Stimulated activated CD8-positive, alpha-beta memory T cell treated with anti-CD3 and anti-CD28 coated beads, Interleukin-7, amount 100 ng/mL, for 24 hours (primary cell): ENCODE measurements at places on chromosomes 3 and 15.

- no peak for DNase-seq
These were observed 47.4 kb downstream of the GREM1 start for GRCh38 chr15:32765236-32765635.

DNA sequence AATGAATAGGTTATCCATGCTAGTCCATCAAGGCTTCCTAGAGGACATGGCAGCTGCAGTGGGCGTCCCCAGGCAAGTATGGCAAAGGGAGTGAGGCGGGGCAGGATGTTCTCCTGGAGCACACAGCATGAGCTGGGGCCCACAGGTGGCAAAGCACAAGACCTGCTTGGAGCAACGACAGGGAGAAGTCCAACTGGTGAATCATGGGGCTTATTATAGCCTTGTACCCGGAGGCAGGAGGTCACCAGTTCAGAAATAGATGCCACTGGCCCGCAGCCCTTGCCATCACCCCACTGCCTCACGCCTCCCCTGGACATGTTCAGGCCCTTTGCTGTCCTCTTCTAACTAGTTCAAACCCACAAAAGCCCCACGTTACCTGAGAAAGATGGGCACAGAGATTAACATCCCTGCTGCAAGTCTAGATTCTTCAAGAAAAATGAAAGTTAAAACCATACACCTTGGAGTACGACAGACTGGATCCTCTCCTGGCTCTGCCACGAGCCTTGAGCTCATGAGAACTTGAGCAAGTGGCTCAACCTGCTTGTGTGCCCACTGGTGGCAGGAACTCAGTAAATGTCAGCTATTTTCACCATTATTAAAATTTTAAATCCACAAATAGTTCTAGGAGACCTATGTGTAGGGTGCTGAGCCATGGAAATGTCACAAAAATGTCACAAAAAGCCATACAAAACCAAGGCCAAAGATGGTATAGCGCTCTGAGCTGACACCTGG is 1.8 kb upstream of the SRGAP3 start:
- no peak for DNase-seq

- DNase-seq = no peak
These were observed 109.1 kb upstream of the TNFAIP8L3 start for GRCh38 chr15:51203797-51204196.

DNA sequence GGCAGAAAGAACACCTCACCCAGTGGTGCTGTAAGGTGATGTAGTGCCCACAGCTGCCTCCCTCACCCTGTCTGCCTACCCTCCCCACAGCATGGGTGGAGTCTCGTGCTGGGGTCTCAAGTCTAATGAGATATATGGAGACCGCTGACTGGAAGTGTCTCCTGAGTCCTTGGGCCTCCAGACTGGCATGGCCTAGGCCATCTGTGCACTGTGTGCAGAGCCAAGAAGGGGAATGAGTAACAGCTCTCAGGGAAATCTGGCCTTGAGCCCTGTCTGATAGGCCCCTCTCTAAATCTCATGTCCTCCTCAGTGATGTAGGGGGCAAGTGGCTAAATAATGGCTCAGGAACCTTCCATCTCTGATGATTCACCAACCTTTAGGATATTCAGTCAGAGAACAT is 277.4 kb downstream of the PLCL2 start:
- no peak for DNase-seq

DNA sequence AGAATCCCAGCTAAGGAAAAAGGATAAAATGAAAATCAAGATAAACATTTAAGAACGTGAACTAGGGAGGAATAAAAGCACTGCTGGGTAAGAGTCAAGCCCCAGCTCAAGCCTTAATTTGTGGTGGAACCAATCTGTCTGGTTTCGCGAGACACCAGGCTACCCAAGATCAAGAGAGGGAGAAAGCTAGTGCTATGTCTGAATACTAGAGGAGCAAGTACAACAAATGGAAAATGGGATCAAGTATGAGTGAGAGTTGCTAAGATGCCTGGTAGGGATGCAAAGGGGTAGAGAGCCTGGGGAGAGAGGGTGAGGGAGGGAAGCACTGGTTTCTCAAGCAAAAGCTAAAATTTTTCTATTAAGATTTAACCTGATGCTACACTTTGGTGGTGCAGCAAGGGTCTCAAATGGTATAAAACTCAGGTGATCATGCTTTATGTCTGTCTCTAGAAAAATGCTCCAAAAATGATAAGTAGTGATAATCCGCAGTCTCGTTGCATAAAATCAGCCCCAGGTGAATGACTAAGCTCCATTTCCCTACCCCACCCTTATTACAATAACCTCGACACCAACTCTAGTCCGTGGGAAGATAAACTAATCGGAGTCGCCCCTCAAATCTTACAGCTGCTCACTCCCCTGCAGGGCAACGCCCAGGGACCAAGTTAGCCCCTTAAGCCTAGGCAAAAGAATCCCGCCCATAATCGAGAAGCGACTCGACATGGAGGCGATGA is 1.7 kb upstream of the SETD5 start:
- DNase-seq = no peak

DNA sequence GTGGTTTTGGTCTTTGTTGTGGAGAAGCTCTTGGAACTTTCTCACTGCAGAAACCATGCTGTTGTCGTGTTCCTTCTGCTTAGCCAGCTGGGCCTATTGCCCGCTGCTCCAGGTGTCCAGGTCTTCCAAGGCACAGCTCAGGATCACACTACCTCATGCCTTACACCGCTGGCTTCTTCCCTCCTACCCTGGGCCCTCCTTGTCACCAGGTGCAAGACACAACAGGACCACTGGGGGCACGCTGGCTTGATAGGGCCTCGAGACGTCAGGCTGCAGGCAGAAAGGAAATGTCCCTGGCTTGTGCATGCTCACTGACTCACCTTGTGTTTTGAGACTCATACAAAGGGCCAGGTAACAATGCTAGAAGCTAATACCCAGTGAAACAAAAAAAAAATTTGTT is 32.3 kb downstream of the PAQR9 start:
- DNase-seq = no peak

- DNase-seq = no peak
These were observed 90.1 kb upstream of the RGMA start for GRCh38 chr15:93179072-93179471.

GRCh38 chr3:197507081-197507480 is 48.7 kb downstream of the BDH1 start:
- DNase-seq = no peak

DNA sequence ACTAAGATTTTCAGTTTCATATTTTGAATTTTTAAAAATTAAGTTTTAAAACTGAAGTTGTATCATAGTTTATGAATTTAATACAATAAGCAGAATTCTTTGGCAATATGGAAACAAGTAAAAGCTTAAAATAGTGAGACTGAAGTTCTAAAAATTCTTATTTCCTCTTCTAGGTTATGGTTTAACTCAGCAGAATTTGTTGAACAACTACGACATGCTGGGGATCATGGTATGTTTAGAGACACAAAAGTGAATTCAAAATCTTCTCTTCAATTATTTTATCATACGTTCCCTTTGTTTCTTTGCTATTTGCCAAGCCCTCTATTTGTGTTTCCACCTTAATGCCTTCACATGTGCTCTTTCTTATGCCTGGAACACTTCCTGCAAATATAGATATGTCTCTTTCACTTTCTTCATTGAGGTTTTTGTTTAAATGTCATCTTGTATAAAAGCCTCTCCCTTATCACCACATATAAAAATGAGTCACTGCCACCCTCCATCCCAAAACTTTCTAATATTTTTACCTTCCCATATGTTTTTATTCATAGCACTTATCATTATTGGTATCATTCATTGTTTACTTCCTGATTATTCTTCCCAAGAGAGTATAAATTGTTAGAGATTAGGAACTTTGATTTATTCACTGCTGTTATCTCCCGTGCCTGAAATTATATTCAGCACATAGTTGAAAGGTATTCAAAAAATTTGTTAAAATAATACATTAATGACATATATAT is 6.4 kb downstream of the SUCNR1 start:
- no peak for DNase-seq

GRCh38 chr3:100076731-100077529 is 37.4 kb downstream of the FILIP1L start:
- no peak for DNase-seq

GRCh38 chr15:53843869-53844569 is 84.6 kb upstream of the WDR72 start:
- no peak for DNase-seq

DNA sequence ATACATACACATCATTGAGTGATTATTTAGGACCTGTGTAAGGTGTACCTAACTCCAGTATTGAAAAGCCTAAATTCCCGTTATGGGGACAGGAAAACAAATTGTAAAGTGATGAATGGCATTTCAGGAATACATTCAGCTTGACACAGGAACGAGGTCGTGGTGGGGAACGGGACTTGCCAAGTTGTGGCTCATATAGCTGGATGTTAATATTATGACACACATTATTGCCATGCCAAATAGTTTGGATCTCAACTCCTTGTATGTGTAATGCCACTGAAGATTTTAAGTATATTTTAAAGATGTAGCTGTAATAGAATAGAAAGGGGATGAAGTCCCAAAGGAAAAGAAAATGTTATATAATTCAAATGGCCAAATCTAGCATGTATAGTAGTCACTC is 227.2 kb upstream of the GOLIM4 start:
- DNase-seq = no peak

DNA sequence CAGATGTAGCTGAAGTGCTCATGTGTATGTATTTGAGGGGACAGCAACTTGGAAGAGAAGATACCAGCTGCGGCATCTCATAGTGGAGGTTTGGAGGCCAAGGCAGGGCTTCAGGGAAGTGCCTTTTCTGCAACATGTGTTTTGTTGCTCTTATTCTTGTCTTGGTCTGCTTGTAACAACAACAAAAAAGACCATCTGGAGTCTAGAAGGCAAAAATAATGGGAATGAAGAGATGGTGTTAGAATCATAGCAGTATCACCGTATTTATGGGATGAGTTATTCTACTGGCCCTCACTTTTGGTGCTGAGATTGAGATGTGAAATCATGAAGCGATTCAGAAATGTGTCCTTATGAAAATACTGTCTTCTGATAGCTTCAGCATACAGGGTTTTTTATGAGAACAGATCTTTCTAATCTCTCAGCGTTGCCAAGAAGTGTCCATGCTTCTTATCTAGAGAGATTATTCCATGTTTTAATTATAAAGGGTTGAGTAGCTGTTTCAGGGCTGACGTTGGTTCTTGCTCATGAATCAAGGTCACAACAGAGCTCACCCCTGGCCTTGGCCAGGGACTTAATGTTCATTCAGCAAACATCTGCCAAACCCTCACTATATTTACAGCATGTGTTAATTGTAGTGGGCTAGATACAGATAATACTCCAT is 58.0 kb downstream of the ITPR1 start:
- no peak for DNase-seq

DNA sequence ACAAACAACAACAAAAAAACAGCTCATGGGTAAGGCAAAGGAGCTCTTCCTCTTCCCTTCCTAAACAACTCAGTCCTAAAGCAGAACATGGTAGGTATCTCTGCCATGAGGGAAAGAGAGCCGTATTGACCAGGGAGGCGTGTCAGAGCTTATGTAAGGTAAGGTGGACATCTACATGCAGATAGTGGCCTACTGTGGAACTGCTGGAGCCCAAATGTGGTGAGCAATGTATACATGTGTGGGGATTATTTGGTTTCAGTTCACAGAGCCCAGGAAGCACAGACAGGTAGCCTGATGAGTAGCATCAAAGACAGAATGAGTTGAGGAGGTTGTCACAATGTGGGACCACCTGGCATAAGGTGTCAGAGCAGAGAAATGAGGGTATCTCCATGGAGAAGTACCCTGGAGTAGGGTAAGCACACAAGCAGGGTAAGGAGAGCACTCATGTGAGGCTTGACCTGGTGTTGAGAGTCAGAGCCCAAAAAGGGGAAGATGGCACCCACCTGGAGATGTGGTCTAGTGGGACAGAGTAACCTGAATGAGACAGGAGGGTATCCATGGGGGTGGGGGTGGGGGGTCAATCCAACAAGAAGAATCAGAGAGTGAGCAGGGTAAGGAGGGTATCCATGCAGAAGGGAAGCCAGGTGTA is 45.5 kb downstream of the DENND6A start:
- no peak for DNase-seq

- DNase-seq = no peak
These were observed 677.8 kb downstream of the NTRK3 start for GRCh38 chr15:87578776-87579175.

DNA sequence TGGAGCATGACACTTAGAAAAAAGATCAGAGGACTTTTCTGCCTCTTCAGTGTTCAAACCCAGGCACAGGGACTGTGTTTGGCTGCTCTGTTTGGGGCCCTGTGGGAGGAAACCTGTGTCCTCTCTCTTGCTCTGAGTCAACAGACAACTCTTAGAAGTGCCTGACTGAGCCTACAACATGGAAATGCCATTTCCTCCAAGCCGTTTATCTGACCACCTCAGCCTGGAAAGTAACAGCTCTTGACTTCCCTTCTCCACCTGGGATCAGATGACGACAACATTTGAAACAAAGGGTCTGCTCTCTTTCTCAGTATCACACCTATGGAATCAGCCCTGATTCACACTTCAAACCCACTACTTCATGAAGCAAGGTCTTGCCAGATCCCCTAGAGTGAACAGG is 91.3 kb upstream of the CTDSPL start:
- DNase-seq = no peak

- no peak for DNase-seq
These were observed 166.4 kb downstream of the CADPS start for GRCh38 chr3:62708638-62709373.

DNA sequence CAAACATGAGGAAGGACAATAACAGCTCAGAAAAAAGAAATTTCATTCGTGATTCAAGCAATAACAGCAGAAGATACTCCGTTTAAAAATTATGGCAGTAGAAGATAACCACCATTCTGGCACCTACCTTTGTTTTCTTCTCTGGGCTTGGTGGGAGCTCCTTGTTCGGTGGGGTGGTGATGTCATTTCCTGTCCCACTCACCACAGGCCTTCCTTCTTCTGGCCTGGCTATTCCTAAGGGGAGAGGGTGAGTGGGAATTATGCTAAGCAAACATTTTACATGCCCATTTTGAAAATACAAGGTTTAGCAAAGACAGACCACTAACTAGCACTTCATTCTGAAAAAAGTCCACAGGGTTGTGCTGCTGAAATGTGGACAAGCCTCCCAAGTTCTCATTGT is 74.4 kb downstream of the DHX30 start:
- no peak for DNase-seq

- DNase-seq = no peak
These were observed 106.8 kb upstream of the IL12A start for GRCh38 chr3:159881828-159882309.
